ENCODE measurements at places on chromosomes 6 and 20.

- DNase-seq, result no peak
These were observed 675.1 kb upstream of the MMS22L start for GRCh38 chr6:97958134-97958533.

DNA sequence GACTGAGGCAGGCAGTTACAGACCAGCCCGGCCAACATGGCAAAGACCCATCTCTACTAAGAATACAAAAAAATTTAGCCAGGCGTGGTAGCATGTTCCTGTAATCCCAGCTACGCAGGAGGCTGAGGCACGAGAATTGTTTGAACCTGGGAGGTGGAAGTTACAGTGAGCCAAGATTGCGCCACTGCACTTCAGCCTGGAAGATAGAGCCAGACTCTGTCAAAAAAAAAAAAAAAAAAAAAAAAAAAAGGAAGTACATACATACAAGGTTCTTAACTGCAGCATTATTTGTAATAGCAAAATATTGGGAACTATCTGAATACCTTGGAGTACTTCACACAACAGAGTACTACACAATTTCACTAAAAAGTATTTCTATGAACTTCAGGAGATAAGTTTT, 183.5 kb upstream of the OLIG3 start:
- no peak for DNase-seq

DNA sequence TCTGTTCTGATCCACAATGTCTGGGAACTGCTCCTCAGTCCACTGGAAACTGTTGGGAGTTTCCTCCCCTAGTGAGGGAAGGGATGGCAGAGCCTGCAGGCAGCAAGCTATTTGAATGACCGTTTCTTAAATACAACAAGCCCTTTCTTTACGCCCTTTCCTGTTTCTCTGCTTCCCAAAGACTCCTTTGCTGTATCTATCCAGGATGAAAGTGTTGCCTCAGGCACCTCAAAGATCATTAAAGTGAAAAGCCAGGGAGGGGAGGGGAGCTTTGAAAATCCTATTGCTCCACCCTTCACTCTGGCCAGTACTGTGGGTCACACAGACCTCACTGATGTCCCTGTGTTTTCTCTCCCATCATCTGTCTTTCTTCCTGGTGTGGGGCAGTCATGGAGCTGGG, 213.1 kb downstream of the RNF144B start:
- DNase-seq, result no peak

DNA sequence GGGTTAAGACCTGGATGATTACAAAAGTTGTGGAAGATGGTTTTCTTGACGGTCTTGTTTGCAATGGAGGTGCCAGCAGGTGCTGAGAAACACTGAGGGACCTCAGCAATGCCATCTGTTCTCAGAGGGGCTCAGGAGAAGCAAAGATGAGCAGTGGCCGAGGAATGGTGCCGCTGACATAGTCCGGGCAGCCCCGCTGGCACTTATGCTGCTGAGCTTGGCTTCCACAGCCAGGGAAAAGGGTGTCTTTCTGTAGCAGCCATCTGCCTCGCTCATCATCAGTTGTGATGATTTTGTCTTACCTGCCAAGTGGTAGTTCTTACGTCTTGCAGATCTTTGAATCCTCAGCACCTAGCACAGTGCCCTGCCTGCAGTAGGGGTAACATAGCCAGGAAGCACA, 55.7 kb downstream of the PPP1R14C start:
- no peak for DNase-seq

DNA sequence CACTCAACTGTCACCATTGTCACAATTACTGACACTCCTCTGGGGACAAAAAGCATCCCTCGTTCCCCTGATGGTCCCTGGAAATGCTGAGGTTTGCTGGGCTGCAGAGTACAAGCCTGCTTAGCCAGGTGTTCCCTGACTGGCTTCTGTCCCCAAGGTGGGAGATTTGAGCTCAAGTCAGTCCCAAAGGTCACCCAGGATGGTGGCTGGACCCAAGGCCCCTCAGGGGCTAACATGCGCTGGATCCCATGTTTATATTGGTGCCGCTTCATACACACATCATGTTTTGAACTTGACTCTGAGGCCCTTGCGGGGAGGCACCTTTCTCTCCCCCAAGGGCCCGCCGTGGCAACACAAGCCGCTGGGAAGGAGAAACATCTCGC, 44.2 kb downstream of the PMEPA1 start:
- DNase-seq, result no peak

DNA sequence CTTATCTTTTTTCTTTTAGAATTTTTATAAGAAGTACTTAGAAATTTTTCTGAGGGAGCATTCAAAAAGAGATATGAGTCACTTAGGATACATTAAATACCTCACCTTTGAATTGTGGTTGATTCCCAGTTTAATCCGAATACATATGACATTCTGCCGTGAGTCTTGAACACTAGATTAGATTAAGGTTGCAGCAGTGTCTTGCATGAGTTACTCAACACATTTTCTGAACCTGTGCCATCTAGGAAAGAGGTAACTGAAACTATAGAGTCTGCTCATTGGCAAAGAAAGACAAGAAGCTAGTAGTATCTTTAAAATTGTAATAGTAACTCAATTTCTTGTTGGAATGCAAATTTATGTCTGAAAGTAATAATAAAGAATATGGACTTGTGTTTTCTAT, 14.9 kb downstream of the PEX3 start:
- DNase-seq, result no peak

GRCh38 chr6:94254689-94255088, 835.3 kb upstream of the EPHA7 start:
- no peak for DNase-seq

DNA sequence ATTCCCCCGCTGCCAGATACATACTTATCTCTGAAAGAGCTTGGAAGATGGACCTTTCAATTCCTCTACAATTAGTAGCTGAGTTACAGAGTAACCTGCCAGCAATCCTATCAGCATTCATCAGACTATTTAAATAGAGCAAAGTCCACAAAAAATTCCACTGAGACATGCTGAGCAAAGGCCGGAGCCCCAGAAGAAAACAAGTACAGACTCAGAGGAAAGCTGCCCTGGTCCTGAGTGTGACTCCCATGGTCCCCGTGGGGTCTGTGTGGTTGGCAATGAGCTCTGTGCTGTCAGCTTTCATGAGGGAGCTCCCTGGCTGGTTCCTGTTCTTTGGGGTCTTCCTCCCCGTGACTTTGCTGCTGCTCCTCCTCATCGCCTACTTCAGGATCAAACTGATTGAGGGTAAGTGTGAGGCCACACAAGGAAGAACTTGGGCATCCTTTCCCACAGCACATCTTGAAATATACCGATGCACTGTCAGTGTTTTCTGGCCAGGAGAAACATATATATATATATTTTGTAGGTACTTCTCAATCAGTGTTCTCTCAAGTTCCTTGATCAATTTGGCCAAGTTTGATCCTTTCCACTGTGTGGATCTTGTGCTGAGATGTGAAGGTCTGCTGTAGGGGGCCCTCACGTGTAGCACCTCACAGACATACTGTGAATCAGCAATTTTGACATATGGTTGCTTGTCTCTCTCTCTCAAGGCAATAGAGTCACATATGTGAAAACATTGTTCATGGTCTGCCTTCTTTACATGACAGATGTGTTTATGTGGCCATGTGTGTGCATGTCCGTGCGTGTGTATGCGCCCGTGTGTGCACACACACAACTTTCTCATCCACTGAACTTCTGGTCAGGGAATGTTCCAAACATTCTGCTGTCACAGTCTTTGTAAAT, at the start of gene SMLR1:
TSS of gene SMLR1 (plus strand) at position 160 of the 903 bp plus-strand sequence. CDS start at position 168, 8 bp downstream.
- no peak for DNase-seq

DNA sequence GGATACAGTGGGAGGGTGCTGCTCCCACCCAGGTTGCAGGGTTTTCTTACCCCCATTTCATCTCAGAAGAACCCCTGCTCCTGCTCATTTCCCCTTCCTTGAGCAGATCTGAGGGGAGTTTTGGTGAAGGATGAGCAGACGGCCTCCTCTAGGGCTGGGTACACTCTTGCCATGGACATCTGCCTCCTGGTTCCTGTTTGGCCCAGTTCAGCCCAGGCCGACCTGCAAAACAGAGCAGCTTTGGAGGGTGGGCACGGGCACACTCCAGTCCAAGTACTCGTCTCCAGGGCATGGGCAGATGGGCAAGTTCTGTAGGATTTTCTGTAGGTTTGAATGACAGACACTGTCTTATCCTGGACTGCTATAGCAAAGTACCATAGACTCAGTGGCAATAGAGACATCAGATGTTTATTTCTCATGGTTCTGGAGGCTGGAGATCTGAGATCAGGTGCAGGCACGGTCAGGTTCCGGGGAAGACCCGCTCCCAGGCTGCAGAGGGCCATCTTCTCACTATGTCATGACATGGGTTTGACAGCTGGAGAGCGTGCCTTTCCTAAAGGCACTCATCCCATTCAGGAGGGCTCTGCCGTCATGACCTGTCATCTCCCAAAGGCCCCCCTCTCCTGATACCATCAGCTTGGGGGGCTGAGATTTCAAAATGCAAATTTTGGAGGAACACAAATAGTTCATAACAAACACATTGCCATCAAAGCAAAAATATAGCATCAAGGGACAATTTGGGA, 6.2 kb downstream of the NPBWR2 start:
- no peak for DNase-seq

DNA sequence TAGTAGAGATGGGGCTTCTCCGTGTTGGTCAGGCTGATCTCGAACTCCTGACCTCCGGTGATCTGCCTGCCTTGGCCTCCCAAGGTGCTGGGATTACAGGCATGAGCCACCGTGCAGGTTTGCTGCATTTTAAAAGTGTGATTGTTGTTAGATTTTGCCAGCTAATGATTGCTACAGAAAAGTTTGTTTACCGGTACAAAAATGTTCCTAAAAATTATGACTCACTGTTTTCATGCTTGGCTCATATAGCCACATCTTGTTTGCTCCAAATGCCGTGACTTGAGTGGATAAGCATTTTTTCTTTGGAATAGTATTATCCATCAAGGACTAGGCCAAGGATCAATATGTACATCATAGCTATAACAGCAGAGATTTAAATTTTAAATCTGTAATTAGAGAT, 24.3 kb downstream of the LRRN4 start:
- no peak for DNase-seq

DNA sequence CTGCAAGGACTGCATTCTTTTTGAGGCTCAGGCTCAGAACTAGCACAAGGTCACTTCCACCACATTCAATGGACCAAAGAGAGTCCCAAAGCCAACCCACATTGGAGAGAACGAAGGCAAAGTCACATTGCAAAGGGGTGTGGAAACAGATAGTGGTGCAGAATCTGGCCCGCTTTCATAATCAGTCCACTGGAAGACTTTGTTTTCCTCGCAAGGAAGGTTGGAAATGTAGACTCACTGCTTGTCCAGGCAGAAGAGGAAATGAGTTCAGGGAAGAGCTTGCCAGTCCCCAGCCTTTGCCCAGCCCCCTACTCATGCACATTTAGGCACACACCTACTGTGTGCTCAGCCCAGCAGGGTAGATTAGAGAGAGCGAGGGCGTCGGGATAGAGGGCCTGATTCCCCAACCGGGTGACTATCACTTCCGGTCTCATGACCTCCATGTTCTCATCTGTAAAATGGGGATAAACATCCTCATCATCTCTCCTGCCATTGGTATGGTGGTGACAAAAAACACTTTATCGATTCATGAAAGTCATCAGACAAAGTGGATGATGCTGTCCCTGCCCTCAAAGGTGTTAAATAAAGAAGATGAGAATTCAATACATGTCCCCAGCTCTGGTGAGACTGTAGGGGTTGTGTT, 24.3 kb upstream of the CCN5 start:
- no peak for DNase-seq

DNA sequence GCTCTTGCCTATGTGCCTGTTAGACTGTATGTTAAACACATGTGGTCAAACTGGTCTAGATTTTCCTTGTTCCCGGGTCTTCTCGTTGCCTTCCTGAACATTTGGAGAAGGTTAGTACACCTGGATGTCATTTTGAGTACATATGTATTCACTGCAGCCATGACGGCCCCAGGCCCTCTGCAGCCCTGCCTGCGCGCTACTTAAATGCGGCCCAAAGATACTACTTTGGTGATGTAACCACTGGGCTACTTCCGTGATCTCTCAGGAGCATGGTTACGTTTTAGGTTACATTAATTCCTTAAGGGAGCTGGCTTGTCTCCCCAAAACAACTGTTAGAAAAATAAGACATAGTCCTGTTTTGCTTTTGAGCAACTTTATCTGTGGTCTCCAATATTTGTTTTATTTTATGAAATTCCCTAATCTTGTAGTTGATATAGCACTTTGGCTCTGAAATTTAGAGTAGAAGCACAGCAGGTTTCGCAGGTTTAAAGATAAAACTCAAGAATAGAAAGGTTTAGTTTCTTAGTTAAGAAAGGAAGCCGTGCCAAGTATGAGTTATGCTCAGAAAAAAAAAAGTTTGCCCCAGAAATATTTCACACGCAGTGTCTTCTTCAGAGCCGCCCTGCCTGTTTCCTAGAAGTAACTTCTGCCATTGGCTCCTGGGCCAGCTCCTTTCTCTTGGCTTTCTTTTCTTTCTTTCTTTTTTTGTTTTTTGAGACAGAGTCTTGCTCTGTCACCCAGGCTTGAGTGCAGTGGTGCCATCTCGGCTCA, 38.1 kb downstream of the TIAM2 start:
- DNase-seq, result no peak

- no peak for DNase-seq
These were observed 340.1 kb downstream of the ZFAND3 start for GRCh38 chr6:38159596-38159995.

- DNase-seq, result no peak
These were observed 91.2 kb upstream of the TMEM181 start for GRCh38 chr6:158468666-158469065.

DNA sequence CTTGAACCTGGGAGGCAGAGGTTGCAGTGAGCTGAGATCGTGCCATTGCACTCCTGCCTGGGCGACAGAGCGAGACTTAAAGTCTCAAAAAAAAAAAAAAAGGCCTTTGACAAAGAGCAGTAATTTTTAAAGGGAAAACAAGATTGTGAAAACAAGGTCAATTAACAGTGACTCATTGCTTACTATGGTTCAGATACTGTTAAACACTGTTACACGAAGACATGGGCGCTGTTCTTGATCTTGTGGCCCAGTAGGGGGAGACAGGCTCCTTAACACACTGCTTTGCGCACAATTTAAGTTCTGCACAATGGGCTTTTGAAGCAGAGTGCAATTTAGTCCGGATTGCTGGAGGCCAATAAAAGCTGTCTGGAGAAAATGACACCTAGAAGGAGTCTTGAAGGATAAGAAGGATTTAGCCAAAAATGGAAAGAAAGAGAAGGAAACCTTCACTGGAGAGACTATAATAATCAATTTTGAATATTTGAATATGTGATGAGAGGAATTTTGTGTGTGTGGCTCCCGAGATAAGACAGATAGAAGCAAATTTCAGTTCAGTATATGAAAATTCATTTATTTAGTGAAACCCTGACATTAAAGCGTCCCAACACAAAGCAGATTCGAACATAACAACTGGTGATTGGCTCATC, 6.0 kb upstream of the LATS1 start:
- DNase-seq, result peak; percentile 17

DNA sequence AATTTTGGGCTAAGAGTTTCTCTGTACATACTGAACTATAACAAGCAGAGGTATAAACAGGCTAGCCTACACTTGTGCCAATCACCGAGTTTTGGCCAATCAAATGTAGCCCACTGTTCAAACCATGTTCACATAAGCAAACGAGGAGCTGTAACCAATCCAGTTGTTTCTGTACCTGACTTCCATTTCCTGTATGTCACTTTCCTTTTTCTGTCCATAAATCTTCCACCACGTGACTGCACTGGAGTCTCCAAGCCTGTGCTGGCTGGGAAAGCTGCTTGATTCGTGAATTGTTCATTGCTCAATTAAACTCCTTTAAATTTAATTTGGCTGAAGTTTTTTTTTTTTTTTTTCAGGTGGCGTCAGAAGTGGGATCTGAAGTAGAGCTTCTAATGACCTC, 332.9 kb downstream of the RNF144B start:
- DNase-seq, result no peak

GRCh38 chr20:416950-417800, 9.1 kb downstream of the RBCK1 start:
- DNase-seq, result no peak

GRCh38 chr6:119610754-119611153, 261.2 kb upstream of the MAN1A1 start:
- no peak for DNase-seq
